ENCODE measurements at places on chromosomes 12 and 14.

DNA sequence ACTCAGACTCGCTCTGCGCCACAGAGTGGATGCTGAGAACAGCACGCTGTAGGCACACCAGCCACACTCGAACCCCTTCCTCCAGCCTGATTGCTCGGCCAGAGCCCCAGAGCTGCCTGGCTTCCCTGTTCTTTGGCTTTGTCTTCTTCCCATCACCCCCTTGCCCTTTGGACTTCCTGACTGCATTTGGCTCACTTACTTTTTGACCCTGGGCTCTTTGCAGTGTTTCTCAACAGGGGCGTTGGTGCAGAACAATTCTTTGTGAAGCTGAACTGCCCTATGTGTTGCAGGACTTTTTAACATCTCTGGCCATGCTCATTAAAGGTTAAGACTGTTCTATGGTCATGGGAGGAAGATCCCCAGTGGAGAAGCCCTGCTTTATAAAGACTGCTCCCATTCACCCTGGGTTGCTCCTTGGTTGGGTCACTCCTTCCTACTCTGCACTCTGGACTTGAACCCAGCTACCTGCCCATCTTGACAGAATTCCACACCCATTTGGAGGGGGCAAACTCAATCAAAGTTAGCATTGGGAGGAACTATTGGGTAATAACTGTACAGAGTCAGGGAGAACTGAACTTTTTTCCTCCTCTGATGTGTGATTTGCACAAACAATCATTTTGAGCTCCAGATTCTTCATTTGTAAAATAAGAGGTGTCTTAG lies 127.7 kb upstream of the PLEKHG7 start:
- no peak for DNase-seq

DNA sequence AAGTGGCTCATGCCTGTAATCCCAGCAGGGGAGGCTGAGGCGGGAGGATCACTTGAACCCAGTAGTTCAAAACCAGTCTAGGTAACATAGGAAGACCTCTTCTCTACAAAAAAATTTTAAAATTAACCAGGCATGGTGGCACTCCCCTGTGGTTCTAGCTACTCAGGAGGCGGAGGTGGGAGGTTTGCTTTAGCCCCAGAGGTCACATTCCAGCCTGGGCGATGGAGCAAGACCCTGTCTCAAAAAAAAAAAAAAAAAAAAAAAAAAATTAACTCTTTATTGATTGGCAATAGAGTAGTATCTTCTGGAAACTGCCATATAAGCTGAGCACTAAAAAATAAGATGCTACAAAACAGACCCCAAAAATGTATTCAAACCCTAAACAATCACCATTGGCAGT lies 69.5 kb downstream of the LLPH start:
- no peak for DNase-seq

- no peak for DNase-seq
Observed at GRCh38 chr12:31119192-31119802, 45.6 kb downstream of the DDX11 start.

- peak; percentile 91 for DNase-seq
Observed at GRCh38 chr12:121128908-121129810, 3.5 kb upstream of the P2RX7 start.

DNA sequence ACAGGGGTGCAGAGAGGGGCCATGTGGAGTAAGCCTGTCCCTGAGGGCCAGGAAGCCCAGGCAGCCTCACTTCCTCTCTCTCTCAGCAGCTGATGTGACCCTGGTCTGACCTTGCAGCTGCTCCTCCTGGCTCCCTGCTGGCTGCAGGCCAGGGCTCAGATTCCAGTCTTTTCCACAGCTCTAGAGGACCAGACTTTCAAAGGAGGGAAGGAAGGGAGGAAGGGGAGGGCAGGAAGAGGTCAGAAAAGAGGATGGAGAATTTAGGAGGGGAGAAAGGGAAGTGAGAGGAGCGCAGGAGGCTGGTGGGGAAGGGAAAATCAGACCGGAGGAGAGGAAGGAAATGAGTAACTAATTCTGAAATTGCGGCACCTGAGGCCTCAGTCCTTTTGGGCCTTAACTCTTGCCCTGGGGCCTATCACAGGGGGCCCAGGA lies 40.9 kb upstream of the VASH1 start:
- DNase-seq, result peak; percentile 30

DNA sequence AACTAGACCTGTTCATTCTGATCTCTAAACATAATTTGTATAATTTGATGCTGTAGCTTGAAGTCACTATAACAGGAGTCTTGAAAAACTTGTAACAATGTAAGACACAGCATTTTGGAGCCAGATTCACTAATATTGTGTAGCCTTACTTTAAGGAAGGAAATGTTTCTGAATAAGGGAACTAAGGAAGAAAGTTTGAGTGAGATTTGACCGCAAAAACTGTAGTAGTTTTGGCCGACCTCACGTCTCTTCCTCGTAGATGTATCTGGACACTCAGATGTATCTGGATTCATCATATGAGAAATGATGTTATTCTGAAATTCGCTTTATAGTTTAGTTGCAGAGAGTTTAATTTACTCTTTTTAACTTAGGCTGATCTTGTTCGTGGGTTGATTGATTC lies 13.9 kb upstream of the DNAH10 start:
- no peak for DNase-seq
